SK-MEL-5 (cell line): ENCODE measurements at places on chromosomes 6 and 20. TPM values are rescaled to one million over a fixed set of nuclear protein-coding genes. Genes with fewer than 3 reads are reported as not detected.

DEFB125 gene
- not detected in 2 replicates for total RNA-seq

DNA sequence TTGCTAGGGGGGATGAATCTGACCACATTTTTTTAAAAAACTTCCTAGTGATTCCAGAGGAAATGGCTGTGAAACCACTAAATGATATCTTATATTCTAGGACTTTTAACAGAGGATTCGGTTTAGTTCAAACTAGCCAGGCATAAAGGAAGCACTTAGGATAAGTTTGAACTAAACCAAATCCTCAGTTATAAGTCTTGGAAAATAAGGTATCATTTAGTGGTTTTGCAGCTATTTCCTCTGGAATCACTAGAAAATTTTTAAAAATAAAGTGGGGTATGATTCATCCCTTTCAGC lies 327.9 kb upstream of the QKI start:
- no peak for DNase-seq

DNA sequence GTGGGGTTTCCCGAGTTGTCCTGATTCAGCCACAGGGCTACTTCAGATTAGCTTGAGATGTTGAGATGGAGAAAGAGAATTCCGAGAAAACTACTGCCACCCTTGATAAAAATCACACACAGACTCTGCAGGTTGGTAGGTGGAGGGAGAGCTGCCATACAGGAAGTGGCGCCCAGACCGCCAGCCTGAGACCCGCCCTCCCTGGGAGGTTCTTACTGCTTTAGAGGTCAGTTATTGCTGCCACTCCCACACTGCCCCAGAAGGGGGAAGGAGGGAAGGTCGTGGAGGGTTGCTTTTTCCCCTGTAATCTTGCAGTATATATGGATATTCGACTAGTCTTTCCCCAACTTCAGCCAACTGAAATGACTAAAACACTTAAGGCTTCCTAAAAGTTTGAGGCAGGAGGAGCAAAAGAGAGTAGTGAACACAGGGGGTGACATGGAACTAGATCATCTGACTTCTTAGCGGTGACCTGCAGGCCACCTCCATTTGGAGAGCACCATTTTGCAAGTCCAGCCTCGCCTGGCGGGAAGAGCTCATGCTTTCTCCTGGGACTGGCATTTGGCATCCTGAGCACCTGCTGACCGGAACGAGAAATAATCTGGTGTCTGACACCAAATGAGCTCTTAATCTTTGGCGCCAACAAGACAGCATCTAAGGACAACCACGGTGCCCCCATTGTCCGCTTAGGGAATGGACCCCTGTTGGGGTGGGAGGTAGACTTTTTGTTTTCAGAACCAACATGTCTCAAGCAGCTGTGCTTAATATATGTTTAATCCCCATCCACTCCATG lies 35.7 kb upstream of the SLC22A1 start:
- DNase-seq: no peak

GRCh38 chr6:80341330-80341729 lies 234.9 kb downstream of the BCKDHB start:
- no peak for DNase-seq

DNA sequence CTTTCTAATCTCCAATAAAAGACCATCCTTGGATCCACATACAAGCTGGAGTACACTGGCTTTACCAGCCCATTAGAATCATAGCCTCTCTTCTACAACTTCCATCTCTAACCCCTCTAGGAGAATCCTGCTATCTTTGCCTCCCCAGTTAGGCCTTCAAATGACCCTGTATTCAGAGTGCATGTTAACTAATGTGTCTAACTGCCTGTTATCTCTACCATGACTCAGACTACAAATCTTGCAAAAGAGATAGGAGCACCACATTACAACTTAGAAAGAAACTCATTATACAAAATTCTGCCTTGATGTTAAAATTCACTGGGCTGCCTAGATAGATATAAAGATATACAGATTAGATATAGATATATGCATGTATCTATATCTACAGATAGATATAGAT lies 28.2 kb downstream of the GPR63 start:
- no peak for DNase-seq

FAM162B gene
- total RNA-seq: not detected in 2 replicates
